M059J (cell line): ENCODE measurements at places on chromosomes 7 and 10. TPM values are rescaled to one million over a fixed set of nuclear protein-coding genes. Genes with fewer than 3 reads are reported as not detected.

GRID1 gene
- total RNA-seq: not detected in 2 replicates

LRRC4 gene
- 0.39 TPM in 1 of 2 replicates, not detected in the other for total RNA-seq

- DNase-seq: peak; percentile 46
Measured at GRCh38 chr10:72263613-72264241, 10.0 kb upstream of the DDIT4 start.

- no peak for DNase-seq
Measured at GRCh38 chr10:287814-288213, 152.6 kb downstream of the ZMYND11 start.

DNA sequence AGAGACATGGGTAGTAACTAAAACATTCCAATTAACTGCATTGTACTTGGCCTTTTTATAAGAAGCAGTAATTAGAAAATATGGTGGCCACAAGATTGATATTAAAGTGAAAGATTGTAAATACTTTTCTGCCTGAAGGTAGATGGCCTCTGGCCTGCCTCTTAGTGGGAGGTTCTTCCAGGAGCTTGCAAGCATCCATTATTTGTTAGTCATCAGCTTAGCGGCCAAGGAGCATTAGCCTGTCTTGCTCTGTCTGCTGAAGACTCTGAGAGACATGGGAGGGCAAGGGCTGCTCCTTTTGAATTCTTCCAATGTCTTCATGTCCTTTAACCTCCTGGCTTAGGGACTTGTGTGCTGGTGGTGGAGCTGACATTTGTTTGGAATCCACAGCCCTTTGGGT is 80.4 kb downstream of the TCF7L2 start:
- DNase-seq: peak; percentile 86

DNA sequence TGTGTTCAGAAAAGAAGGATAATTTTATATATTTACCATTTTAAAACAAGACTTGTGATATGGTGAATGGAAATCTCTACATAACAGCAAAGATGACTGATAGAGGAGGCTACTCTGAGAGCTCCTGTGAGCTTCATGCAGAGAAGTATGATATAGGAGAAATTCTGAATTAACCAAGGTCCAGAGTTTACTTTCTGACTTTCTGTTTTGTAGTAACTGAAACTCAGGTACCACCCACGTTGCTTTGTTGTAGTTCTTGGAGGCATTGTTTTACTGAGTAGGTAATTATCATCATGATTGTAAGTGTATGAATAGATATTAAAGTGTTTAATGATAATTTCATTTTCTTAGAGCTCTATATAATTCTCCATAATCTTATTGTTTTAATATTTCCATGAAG is 18.0 kb upstream of the SFR1 start:
- no peak for DNase-seq

DNA sequence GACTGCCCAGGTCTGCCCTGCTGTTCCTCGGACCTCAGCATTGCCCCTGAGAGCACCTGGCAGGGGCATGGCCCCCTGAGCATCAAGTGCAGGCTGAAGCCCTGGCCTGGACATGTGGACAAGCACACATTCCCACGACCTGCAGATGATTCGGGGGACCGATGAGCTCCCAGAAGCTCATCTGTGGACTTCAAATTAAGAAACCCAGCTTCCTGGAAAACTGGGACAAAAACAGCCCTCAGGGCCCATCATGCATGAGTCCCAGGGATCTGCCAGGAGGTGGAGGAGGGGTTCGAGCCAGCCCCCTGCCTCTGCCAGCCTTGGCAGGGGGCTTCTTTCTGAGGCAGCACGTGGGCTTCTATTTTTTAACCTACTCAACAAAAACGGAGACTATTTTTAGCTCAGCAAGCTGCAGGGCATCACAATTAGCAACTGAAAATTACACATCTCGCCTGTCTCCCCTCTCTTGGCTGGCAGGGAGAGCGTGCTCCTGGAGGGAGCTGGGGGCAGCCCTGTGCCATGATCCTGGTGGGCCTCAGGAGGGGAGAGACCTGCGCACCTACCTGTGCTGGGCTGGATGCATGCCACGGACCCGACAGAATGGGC is 51.8 kb downstream of the RASGEF1A start:
- no peak for DNase-seq

DNA sequence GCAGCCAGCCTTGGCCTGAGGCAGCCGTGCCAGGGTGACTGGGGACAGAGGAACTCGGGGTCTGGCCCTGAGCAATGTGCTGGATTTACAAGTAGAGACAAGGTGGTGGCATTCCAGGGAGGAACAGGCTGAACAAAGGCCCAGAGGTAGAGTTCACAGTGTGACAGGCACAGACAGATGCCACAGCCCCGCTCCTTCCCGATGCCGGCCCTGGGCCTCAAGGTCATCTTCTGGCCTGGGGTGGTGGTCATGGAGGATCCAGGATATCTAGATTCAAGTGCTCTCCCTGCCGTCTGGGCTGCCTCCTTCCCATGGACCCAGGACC is 68.9 kb upstream of the COL13A1 start:
- no peak for DNase-seq

DNA sequence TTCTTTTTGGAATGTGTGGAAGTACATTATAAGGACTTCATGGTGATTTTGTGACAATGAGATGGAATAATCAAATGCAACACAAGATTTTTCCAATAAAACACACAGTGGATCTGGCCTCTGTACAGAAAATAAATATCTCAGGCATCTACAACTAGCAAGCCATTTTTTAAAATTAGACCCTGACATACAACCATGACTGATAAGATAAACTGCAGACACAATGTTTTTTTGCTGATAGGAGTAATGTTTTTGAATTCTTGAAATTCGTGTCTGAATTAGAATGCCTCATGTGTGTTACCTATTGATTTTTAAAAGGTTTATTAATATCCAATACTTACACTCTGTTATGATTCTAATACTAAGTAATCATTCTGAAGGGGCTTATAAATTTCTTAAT is 328.1 kb downstream of the HGF start:
- DNase-seq: no peak

- DNase-seq: no peak
Measured at GRCh38 chr10:78357141-78358063, 323.7 kb downstream of the RPS24 start.

RBP3 gene
- not detected in 2 replicates for total RNA-seq

SGPL1 gene
- total RNA-seq: 25.8 and 26.5 TPM in 2 replicates
